ENCODE measurements at places on chromosomes 11 and 22.

- no peak for DNase-seq
Measured at GRCh38 chr11:8080069-8080670, 841 bp upstream of the TUB start.

DNA sequence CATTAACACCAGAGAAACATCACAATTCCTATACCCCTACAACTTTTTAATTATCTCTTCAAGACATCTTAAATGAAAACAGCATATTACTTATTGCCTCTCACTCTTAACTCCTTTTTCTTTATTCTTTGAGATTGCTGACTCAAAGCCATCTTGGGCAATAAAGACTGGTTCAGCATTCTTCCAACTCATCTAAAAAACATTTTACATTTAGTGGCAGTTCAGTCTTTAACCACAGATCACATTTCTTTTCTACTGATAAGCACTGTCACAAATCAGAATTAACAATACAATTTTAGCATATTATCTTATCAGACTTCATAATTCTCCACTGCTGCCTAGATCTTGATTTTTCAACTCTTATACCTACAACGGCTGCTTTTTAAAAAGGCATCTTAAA, 34.0 kb downstream of the SIK3 start:
- no peak for DNase-seq

DNA sequence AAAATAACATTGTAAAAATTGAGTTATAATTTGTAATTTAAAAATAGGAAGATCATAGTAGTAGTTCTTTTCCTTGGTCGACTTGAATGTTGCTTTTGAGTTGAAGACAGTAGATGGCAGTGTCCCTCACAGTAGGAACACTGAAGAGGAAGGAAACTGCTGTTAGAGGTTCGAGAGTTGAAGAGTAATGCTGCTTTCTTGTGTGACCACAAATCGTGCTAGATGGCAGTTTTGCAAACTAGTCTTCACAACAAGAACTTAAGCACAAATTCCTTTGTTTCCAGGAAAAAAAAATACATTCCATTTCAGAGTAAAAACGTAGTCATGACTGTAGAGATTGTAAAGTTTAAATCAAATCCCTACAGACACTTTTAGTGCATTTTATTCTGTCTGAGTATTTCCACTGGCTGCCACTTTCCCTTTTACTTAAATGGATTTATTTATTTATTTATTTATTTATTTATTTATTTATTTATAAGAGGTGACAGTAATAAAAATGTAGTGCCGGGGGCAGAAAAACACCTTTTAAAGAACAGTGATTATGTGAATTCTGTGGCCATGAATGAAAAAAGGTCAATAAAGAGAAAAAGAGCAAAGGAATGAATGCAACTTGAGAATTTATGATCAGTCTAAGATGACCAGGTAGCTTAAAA, 54.6 kb downstream of the SPECC1L start:
- DNase-seq: no peak

DNA sequence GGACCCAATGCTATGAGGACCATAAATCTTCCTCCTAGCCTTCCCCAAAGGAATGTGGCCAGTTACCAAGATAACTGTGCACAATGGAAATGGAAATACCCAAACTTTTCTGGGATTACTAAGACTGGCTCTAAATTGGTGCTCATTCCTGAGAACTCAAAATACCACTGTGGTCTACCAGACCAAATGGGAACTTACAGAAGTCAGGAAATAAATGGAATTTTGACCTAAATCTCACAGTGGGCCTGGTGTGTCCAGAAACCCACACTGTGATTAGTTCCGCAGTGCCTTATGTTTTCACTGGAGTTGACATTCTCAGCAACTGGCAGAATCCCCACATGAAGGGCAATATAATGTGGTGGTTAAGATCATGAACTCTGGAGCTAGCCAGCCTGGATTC, 99.4 kb upstream of the ZC3H12C start:
- no peak for DNase-seq

DNA sequence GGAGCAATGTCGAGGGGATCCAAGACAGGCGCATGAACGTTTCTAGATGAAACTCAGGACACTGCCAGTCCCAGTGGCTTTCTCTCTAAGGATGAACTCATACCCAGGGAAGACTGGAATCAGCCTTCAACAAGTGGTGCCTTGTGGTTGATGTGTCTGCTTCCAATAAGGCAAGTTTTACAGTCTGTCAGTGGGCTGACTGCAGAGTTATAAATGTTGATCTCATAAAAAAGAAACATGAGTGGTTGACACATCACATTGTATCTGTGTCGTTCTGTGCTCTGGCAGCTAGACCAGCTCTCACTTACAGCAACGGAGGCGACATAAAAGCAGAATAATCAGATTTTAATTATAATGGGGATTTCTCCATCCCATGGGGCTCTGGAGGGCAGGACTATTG, 96.7 kb downstream of the SNX19 start:
- no peak for DNase-seq

DNA sequence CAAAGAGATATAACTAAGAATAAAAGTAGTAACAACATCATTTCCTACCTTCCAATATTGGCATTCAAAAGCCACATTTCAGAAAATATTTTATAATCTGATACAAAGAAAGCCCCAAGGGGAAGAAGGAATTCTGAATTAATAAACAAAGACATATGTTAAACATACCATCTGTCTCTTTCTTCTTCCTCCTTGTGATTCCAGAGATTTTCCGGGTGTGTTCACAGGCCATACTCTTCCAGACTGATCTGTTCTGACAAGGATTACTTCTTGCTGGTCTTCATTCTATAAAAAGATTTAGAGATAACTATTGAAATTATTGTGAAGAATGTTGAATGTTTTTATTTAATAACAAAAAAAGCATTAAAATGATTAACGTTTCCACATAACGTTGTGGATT, 65.0 kb downstream of the CWF19L2 start:
- DNase-seq: no peak

DNA sequence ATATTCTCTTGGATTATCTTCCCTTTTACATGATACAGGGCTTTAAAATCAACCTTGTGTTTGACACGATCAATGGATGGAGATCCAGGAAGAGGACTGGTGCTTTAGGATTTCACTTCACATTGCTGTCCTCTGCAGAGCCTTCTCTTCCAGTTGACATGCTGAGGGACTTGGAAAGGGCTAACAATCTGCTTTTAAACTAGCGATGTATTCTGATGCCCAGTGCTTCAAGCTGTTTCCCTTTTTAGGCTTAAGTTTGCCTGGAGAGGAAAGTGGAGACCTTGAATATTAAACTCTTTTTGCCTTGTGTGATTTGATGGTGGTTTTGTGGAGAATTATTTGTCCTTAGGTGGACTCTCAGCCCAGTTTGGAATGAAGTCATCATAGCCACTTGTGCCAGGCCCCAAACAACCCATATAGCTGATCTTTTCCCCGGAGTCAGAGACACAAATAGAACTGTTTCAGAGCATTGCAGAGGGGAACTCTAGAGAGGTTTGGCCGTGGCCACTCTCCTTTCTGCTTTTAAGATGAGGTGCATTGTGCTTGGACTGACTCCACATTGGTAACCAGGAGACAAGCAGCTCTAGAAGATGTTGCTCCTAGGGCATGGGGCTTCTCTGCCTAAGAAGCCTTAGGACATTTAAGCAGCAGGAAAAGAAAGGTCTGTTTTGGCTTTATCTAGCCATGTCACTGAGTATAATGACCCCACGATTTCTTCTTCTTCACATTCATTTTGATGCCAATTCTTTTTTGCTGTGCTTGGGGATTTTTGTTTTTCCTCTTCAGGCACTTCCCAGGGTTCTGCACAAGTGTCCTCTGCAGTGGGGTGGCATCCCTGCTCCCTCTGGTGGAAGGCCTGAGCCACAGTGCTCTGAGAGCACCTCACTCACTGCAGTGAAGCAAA, 152.8 kb downstream of the NCAM1 start:
- peak; percentile 62 for DNase-seq

DNA sequence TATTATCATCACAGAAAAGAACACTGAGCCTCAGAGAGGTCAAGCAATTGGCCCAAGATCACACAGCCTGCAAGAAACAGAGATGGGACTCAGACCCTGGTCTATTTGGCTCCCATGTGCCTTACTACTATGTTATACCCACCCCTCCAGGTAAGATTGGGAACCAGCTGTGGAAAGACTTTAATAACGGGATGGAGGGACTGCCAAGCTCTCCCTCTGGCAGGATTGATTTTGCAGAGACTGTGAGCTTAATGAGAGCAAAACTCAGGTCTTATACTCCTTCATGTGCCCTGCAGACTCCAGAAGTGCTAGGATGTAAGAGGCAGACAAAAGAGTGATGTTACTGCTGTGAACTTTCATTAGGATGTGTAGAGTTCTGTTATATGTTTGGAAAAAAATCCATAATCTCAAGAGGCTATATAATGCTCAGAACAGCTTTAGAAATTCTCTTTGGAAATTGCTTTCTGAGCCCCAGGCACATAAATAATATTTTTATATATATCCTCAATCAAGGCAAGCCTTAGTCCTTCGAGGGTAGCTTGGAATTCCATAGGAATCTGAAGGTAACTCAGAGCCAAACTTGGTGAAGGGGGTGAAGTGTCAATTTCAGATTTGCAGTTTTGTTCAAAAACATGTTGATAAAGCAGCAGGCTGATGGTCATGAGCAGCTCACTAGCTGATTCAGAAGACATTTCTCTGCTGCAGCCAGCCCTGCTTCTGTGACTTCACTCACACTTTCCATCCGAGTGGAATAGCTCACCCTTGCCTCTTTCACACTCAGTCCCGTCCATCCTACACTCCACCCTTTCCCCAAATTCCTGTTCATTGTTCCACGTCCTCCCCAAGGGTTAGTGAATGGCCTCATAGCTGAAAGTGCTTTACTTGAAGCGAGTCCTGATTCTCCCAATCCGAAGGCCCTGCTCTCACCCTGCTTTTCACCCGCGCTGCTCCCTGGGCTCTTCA, 188.8 kb downstream of the SNX19 start:
- DNase-seq: no peak

DNA sequence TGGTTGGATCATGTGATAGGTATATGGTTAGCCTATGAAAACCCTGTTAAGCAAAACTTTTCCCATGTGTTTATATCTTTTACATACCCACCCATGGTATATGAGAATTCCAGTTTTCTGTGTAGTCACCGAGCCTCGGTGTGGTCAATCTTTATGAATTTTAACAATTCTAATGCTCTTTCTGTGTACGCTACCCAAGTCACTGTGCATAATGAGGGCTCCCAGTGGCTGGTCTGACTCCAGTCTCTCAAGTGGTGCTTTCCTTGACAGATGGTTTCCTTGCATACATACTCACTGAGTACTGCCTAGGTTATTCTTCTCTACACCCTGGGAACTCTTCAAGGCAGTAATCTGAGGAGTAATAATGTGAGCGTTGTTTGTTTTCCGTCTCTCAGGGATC, 17.6 kb downstream of the MUC15 start:
- DNase-seq: no peak
